Activated T-cell treated with anti-CD3 and anti-CD28 coated beads for 4 hours (primary cell): ENCODE measurements at places on chromosomes 13 and 19.

GRCh38 chr13:44967704-44968433 is 21.4 kb downstream of the NUFIP1 start:
- DNase-seq: no peak

DNA sequence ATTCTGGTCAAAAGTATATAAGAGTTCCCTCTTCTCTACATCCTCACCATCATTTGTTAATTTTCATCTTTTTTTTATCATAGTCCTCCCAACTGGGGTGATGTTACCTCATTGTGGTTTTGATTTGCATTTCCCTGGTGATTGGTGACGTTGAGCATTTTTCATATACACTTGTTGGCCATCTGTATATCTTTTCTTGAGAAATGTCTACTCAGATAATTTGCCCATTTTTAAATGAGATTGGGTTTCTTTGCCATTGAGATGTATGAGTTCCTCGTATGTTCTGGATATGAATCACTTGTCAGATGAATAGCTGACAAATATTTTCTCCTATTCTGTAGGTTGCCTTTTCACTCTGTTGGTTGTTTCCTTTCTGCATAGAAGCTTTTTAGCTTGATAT is 2.4 kb downstream of the CD33 start:
- DNase-seq: no peak

DNA sequence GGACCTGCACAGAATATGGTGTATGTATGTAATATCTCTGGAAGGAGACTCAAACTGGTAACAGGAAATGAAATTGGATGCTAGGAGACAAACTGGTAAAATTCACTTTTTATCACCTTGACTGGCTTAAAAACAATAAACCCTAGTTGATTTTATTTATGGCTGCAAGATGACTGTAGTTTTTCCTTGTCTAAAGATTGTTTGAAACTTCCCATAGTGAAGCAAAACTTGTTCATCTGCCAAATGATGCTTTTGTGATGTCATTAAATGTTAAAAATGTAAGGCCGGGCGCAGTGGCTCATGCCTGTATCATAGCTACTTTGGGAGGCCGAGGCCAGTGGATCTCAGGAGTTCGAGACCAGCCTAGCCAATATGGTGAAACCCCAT is 2.5 kb upstream of the ECH1 start:
- no peak for DNase-seq

DNA sequence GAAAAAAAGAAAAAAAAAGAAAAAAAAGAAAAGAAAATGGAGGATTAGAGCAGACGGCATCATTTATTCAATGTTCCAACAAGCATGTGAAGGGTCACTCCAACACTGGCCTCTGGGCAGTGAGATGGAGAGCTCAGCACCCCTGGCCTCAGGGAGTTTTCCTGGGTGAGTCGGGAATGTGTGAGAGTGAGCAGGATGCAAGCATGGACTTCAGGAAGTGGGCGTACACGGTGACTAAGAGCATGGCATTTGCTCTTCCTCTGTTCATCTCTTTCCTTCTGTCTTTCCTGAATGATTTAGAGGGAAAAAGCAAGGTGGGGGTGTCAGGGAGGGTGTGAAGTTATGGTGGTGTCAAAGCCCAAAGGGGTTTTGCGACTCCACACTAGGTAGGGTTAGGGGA is 682 bp upstream of the CABP5 start:
- no peak for DNase-seq

GRCh38 chr13:46378411-46378810 is 8.6 kb downstream of the RUBCNL start:
- no peak for DNase-seq

GRCh38 chr19:8240274-8241229 is 31.4 kb downstream of the CERS4 start:
- peak; percentile 23 for DNase-seq

DNA sequence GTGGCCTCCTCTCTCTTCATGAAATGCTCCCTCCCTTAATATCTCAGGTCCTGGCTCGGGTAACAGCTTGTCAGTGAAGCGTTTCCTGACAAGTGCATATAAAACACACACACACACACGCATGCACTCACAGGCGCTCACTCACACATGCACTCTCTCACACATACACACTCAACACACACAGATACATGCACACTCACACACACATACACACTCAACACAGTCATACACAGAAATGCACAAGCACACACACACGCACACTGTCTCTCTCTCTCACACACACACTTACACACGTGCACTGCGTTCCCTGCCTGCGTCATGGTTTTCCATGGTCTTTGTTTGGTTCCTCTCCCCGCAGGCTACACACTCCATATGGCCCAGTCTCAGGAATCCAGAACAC is 344.1 kb downstream of the UQCRFS1 start:
- no peak for DNase-seq

GRCh38 chr19:4971424-4971793 is 2.5 kb downstream of the KDM4B start:
- DNase-seq: no peak

DNA sequence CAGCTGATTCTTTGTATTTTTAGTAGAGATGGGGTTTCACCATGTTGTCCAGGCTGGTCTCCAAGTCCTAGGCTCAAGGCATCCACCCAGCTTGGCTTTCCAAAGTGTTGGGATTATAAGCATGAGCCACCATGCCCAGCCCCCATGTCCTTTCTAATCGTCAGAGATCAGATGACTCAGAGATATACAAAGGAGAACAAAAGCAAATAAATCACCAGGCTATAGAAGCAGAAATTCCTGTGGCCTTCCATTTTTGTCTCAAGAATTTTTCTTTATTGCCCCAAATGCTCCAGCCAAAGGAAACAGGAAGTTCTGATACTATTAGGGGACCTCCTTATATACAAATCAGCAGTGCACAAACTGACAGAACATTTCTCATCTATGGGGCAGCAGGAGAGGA is 207.8 kb downstream of the RFC3 start:
- no peak for DNase-seq

- no peak for DNase-seq
These were observed 16.3 kb downstream of the POP4 start for GRCh38 chr19:29622166-29623070.

GRCh38 chr19:50003810-50004419 is 21.3 kb downstream of the VRK3 start:
- no peak for DNase-seq

DNA sequence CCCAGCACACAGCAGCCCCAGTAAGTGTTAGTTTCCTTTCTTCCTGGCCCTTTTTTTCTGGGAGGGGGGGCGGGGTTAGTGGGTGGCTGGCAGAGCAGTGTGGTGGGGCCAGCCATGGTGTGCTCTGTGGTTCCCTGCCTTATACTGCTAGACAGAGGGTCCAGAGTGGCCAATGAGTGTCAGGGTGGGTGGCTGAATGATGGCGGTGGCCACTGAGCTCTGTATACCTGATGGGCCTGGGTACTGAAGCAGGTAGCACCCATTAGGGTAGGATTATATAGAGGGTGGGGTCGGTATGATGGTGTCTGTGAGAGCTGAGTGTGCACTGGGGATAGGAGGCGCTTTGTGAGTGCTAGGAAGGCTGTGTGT is 13.8 kb downstream of the CIC start:
- no peak for DNase-seq

DNA sequence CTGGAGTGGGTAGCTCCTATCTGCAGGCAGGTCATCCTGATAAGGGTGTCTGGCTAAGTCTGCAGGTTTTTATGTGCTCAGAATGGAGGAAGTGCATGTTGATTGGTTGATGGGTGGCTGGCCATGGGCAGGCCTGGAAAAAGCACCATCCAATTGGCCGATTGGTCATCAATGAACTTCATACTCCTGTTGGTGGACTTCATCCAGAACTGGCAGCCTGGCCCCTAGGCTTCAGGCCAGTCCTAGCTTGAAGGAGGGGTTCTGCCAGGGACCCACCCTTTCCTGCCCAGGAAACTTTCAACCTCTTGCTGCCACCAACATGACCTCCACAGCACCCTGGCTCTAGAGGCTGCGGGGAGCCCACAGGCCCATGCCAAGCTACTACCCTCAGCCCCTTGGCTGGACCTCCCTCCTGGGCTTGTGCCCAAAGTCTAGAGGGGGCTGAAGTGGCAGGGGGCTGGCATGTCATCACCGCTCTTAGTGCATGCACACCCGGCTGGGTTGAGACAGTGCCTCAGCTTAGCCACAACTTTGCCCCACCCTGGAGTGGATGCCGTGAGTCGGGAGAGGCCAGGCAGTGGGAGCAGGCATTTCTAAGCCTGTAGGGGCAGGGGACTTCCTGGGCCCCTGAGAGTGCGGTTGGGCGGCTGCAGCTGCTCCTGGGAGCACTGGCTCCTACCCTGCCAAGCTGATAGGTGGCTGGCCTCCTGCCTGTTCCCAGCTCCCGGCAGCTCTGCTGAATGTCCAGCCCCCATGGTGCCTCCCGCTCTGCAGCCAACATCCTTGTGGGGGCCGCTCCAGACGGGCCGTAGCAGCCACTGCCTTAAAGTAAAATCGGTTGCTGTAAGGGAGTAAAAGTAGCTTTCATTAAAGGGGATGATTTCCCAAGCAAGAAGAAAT is 13.2 kb downstream of the DNAJC15 start:
- no peak for DNase-seq

- DNase-seq: no peak
These were observed 20.1 kb upstream of the MRI1 start for GRCh38 chr19:13744174-13744573.

GRCh38 chr19:32945260-32945659 is 26.5 kb downstream of the CEP89 start:
- no peak for DNase-seq

DNA sequence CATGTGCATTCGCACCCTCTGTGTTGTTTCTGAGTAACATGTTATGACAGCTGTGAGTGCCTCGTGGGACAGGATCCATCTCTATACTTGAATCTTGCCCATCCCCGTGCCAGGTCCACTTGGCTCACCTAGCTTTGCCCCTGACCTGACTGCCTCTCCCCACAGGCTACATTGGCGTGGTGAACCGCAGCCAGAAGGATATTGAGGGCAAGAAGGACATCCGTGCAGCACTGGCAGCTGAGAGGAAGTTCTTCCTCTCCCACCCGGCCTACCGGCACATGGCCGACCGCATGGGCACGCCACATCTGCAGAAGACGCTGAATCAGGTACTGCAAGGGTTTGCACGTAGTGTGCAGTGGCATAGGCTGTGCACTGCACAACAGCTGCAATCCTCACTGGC is 53.2 kb downstream of the TMED1 start:
- no peak for DNase-seq

GRCh38 chr13:32525766-32526165 is 12.8 kb downstream of the N4BP2L2 start:
- DNase-seq: no peak

GRCh38 chr19:18203408-18203862 is 407 bp downstream of the RAB3A start:
- no peak for DNase-seq

- DNase-seq: no peak
These were observed 28.7 kb upstream of the FAM216B start for GRCh38 chr13:42752731-42753130.

- DNase-seq: no peak
These were observed 87.9 kb downstream of the URI1 start for GRCh38 chr19:30029721-30030510.

- DNase-seq: no peak
These were observed 66.5 kb upstream of the ATP12A start for GRCh38 chr13:24613755-24614154.
